Fibroblast of lung (primary cell): ENCODE measurements at places on chromosomes 7 and 10.

GRCh38 chr10:79048639-79049550 is 19.9 kb upstream of the ZMIZ1 start:
- H3K4me3 ChIP-seq, result no peak overlapping the region
- peaks cover 4% of the 10 kb centered on the region for H3K27me3 ChIP-seq
- no peak overlapping the region for H3K27ac ChIP-seq
- no peak for DNase-seq
- no peaks in the 10 kb centered on the region for H3K36me3 ChIP-seq

GRCh38 chr10:95325863-95326262 is 35.1 kb upstream of the PDLIM1 start:
- peaks cover 4% of the 10 kb centered on the region for H3K4me1 ChIP-seq
- no peak overlapping the region for H3K4me3 ChIP-seq
- H3K27ac ChIP-seq, result no peak overlapping the region
- DNase-seq, result no peak

GRCh38 chr10:103637011-103637410 is 143.5 kb downstream of the NEURL1 start:
- peaks cover 11% of the 10 kb centered on the region for H3K36me3 ChIP-seq
- peaks cover 38% of the 10 kb centered on the region for H3K4me1 ChIP-seq
- no peak overlapping the region for H3K4me3 ChIP-seq
- peak overlapping the region; percentile 82 for H3K27ac ChIP-seq
- DNase-seq, result no peak

GRCh38 chr7:143487566-143487965 is 9.9 kb downstream of the TAS2R41 start:
- H3K4me1 ChIP-seq, result peaks cover 10% of the 10 kb centered on the region
- H3K27ac ChIP-seq, result no peak overlapping the region
- DNase-seq, result peak; percentile 20
- no peaks in the 10 kb centered on the region for H3K27me3 ChIP-seq
- no peaks in the 10 kb centered on the region for H3K36me3 ChIP-seq
- H3K4me3 ChIP-seq, result no peak overlapping the region

- H3K4me3 ChIP-seq, result no peak overlapping the region
- H3K4me1 ChIP-seq, result no peaks in the 10 kb centered on the region
- H3K27ac ChIP-seq, result no peak overlapping the region
Observed at GRCh38 chr7:133391206-133391605, 138.3 kb downstream of the EXOC4 start.

DNA sequence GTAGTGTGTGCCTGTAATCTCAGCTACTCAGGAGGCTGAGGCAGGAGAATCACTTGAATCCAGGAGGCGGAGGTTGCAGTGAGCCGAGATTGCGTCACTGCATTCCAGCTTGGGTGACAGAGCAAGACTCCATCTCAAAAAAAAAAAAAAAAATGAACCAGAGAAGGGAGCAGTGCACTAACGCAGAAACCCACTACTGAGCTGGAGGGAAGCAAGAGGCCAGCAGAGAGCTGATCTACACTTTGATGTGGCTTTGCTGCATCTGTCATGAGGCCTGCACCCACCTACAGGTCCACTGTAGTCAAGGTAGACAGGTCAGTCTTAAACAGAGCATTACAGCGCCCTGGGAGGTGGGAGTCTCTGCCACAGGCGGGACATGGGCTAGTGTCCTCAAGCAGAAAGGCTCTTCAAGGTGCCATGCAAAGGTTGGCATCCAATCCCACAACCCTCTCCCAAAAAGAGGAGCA is 30.0 kb downstream of the MAT1A start:
- no peak overlapping the region for H3K27ac ChIP-seq
- peaks cover 2% of the 10 kb centered on the region for H3K27me3 ChIP-seq
- no peaks in the 10 kb centered on the region for H3K4me1 ChIP-seq
- no peak for DNase-seq

GRCh38 chr10:484925-485661 is 204.4 kb downstream of the DIP2C start:
- peaks cover 2% of the 10 kb centered on the region for H3K36me3 ChIP-seq
- DNase-seq, result no peak
- peak overlapping the region; percentile 11 for H3K4me3 ChIP-seq

DNA sequence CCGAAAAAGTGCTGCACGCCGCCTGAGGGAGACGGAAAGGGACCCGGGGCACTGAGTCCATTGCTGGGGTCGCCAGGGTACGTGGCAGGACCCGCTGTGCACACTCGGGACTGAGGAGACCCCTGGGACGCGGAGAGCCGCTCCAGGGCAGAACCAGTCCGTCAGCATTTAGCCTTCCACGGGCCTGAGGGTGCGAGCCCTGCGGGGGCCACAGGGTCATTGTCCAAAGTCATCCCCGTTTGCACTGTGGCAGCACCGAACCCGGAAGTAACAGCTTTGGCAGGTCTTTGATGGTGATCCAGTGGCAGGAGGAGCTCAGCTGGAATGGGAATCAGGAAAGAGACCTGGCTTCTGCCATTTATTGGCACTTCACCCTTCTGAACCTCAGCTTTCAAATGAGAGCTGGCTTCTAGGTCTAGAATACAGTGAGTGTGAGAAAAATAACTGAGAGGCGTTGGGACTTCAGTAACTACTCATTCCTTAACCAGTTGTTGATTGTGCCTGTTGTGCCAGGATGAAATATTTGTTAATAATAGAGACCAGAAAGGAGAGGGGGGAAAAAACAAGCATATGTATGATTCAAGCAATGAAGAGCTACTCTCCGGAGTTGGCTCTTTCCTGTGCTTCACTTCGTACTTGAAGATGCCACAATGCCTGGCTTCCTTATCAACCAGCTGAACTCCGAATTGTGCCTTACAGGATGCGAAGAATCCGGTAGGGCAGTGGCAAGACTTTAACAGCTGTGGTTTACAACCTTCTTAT is 811 bp upstream of the ARHGAP12 start:
- peak; percentile 41 for DNase-seq
- H3K36me3 ChIP-seq, result no peaks in the 10 kb centered on the region
- peak overlapping the region; percentile 97 for H3K27ac ChIP-seq

DNA sequence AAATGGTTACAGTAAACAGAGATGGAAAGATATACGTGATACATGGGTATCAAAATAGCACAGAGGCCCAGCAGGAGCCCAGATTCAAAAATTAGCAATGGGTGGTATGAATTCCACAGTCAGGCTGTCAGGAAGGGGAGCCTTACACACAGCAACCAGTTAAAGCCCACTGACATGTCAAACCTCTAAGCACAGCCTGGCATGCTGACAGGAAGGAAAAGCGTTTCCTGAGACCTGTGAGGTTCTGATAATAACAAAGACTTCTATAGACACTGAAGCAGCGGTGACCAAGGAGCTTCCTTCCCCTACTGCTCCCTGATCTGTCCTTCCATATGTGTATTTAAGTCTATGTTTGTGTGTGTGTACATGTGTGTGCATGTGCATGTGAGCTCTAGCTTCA is 89.9 kb downstream of the PHYHIPL start:
- no peaks in the 10 kb centered on the region for H3K4me1 ChIP-seq
- DNase-seq, result no peak
- no peak overlapping the region for H3K27ac ChIP-seq
- H3K27me3 ChIP-seq, result no peaks in the 10 kb centered on the region
- H3K4me3 ChIP-seq, result no peak overlapping the region
- H3K36me3 ChIP-seq, result no peaks in the 10 kb centered on the region

- peak; percentile 47 for DNase-seq
- no peaks in the 10 kb centered on the region for H3K4me1 ChIP-seq
- H3K27ac ChIP-seq, result no peak overlapping the region
- H3K36me3 ChIP-seq, result no peaks in the 10 kb centered on the region
- no peak overlapping the region for H3K4me3 ChIP-seq
Observed at GRCh38 chr10:11602919-11603523, 8.4 kb downstream of the USP6NL start.

DNA sequence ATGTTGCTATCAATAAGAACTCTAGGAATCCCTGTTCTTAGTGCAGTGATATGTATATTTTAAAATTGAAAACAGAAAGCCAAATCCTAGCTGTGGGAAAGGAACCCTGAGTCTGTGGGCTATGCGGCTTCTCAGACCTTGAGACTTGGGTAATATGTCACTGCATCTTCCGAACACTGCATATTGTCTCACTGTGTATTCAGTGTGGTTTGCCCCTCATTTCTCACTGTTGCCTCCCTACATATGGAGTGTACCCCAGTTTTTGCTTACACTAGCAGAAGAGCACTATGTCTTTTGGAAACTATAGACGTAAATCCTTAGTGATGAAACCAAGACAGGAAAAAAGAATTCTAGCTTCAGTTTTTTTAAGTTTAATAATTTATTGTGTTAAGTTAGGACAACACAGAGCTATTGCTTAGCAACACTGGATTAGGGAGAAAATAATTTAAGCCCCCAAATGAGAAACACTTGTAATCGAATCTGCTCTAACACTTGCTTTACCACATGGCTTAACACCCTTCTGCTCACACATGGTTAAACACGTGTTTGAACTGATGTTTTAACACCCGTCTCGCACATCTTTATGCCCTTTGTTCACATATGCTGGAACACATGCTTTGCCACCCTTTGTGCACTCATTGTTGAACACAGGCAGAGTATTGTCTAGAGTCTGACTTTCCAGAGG is 251.3 kb downstream of the VTI1A start:
- no peaks in the 10 kb centered on the region for H3K27me3 ChIP-seq
- no peaks in the 10 kb centered on the region for H3K36me3 ChIP-seq
- H3K27ac ChIP-seq, result no peak overlapping the region
- H3K4me3 ChIP-seq, result no peak overlapping the region
- H3K4me1 ChIP-seq, result no peaks in the 10 kb centered on the region
- no peak for DNase-seq

GRCh38 chr10:119425102-119425880 is 117.2 kb downstream of the RGS10 start:
- peaks cover 33% of the 10 kb centered on the region for H3K36me3 ChIP-seq
- peaks cover 12% of the 10 kb centered on the region for H3K4me1 ChIP-seq
- no peak overlapping the region for H3K27ac ChIP-seq
- no peak for DNase-seq
- no peak overlapping the region for H3K4me3 ChIP-seq

DNA sequence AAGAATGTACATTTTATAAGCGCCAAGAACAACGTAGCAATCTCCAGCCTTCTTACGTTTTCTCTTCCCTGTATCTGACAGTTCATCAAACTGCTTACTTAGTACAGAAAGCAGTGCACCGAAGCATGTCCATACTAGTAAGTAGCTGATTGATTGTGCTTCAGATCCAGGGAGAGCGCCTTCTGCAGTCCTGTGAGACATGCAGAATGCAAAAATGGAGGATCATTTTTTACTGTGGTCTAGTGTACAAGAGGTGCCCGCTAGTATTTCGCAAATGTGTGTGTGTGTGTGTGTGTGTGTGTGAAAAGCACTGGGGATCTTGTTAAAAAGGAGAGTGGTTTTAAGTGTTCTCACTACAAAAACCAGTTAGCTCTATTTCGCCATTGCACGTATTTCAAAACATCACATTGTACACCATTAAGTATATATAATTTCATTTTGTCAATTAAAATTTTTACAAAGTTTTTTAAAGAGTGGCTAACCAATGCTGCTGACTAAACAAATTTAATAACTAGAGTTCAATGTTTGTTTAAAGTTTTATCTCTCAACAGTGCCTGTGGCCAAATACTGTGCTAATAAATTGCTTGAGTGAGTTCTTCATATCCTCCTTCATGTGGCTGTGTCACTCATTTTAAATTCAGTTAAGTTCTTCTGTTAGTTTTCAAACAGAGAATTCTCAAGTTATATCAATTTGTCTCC is 99.6 kb downstream of the ZMYND11 start:
- no peaks in the 10 kb centered on the region for H3K27me3 ChIP-seq
- no peaks in the 10 kb centered on the region for H3K4me1 ChIP-seq
- no peaks in the 10 kb centered on the region for H3K36me3 ChIP-seq
- peak; percentile 9 for DNase-seq

GRCh38 chr10:26829810-26830515 is 30.8 kb downstream of the ABI1 start:
- DNase-seq, result no peak
- no peaks in the 10 kb centered on the region for H3K4me1 ChIP-seq
- no peaks in the 10 kb centered on the region for H3K27me3 ChIP-seq
- H3K27ac ChIP-seq, result no peak overlapping the region
- H3K36me3 ChIP-seq, result no peaks in the 10 kb centered on the region

GRCh38 chr7:95365151-95365550 is 31.0 kb downstream of the PON3 start:
- H3K36me3 ChIP-seq, result no peaks in the 10 kb centered on the region
- no peaks in the 10 kb centered on the region for H3K27me3 ChIP-seq
- H3K4me1 ChIP-seq, result no peaks in the 10 kb centered on the region
- DNase-seq, result peak; percentile 37
- H3K27ac ChIP-seq, result no peak overlapping the region
- H3K4me3 ChIP-seq, result no peak overlapping the region

- H3K4me1 ChIP-seq, result no peaks in the 10 kb centered on the region
- no peaks in the 10 kb centered on the region for H3K27me3 ChIP-seq
- no peak overlapping the region for H3K27ac ChIP-seq
- no peak overlapping the region for H3K4me3 ChIP-seq
- H3K36me3 ChIP-seq, result no peaks in the 10 kb centered on the region
- no peak for DNase-seq
Observed at GRCh38 chr7:101588131-101588935, 40.8 kb downstream of the MYL10 start.

DNA sequence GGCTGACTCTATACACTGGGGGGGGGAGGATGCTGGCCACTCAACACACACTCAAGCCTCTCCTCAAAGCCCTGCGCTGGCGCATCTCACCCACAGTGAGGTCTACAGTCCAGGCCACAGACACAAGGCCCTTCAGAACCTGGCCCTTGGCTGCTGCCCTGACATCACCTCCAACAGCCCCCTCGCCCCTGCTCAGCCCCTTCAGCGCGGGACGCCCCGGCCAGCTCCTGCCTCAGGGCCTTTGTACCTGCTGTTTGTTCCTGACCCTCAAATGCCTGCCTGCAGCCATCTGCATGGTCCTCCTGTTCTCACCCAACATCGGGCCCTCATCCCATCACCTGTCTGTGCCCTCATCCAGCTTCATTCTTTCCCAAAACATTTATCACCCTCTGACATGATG is 572.6 kb downstream of the DNAJB6 start:
- no peaks in the 10 kb centered on the region for H3K4me1 ChIP-seq
- no peak overlapping the region for H3K4me3 ChIP-seq
- no peaks in the 10 kb centered on the region for H3K36me3 ChIP-seq
- no peak for DNase-seq
- no peaks in the 10 kb centered on the region for H3K27me3 ChIP-seq

- no peaks in the 10 kb centered on the region for H3K36me3 ChIP-seq
- no peak overlapping the region for H3K4me3 ChIP-seq
- DNase-seq, result peak; percentile 100
- peaks cover 15% of the 10 kb centered on the region for H3K4me1 ChIP-seq
- H3K27me3 ChIP-seq, result no peaks in the 10 kb centered on the region
Observed at GRCh38 chr10:4344492-4344994, 481.5 kb upstream of the AKR1E2 start.

DNA sequence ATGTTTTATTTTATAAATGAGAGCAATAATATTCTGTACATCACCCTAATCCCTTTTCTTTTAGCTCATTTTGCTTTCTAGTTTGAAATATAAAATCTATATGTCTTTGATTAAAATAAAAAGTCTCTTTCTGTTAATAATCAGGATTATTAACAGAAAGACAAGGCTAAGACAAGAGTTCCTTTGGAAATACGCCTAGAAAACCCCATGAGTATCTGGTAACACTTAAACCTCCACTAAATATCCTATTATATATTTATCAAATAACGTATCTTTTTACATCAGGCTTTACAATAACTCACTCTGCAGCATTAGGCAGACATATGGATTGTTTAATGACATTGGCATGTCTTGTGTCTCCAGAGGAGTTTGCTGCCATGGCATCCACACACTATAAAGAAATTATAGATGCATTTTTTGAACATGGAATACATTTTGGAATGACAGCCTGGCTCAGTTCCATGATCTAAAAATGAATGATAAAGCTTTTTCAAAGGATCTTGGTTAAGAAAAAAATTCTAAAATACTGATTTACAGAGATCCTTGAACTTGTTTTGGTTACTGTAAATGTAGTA is 98.7 kb downstream of the TMEM26 start:
- no peaks in the 10 kb centered on the region for H3K4me1 ChIP-seq
- H3K4me3 ChIP-seq, result no peak overlapping the region
- no peaks in the 10 kb centered on the region for H3K36me3 ChIP-seq
- H3K27ac ChIP-seq, result no peak overlapping the region
- no peak for DNase-seq
- no peaks in the 10 kb centered on the region for H3K27me3 ChIP-seq
